ENCODE measurements at places on chromosomes 1 and 21.
A peak's percentile ranks its signal among the peaks of the same experiment; 100 is the strongest.

GRCh38 chr1:178532392-178532791 lies 19.5 kb downstream of the TEX35 start:
- DNase-seq: peak; percentile 65

- no peak for DNase-seq
Observed at GRCh38 chr1:107683683-107684082, 281.3 kb downstream of the VAV3 start.

- DNase-seq: no peak
Observed at GRCh38 chr1:1281533-1282321, 1.5 kb downstream of the SCNN1D start.

DNA sequence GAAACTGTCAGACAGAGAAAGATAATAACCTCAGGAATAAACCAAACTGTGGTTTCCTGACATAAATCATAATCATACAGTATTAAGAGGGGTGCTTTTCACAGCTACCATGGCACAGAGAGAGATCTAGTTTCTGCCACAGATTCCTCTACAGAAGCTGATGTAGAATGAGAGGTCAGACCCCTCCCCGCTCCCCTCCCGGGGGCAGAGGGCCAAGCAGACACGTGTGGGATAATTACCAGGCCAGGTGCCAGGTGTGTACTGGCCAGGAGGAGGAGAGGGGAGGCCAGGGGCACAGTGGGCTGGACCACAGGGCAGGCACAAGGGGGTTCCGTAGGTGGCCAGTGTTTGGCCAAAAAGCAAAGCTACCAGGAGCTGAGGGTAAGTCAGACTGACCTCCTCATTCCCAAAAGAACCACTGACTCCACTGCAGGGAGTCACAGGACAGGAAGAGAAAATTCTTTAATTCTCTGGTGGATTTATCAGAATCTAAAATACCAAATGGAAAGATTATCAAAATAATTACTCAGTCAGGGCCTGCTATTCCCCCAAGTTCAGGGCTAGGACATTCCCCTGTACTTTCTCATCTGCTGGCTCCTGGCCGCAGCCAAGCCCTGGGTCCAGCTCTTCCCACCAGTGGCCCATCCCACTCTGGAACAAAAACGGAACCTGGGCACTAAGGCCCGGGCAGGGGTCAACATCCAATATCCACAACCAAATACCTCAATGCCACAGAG lies 30.0 kb downstream of the C2CD2 start:
- no peak for DNase-seq

GRCh38 chr21:45393021-45393420 lies 11.9 kb upstream of the COL18A1 start:
- DNase-seq: peak; percentile 53

DNA sequence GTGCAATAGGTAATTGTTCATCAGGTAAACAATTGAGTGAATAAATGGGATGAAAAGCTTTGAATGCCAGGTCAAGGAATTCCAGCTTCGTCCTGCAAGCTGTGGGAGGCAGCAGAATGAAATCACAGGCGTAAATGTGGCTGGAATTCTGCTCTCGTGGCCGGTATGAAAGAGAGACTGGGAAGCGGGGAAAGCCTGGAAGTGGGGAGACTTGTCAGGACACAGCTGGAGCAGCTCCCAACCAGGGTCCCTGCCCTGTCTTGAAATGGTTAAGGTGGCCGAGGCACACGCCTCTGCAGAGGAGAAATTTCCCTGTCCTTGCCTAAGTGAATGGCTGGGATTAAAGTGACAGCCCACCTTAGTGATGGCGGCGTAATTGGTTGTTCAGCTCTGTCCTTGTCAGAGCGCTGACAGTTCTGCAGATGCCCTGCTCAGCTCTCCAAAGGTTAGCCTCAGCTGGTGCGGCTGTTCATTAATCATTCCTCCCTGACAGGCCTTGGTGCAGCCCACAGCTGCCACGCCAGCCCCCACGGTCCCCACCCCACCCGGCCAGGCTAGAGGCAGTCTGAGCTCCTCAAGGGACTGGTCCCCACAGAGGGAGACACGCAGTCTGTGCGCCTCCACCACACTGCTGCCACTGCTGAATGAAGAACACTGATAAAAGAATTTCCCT lies 398.3 kb upstream of the POU3F1 start:
- no peak for DNase-seq

- DNase-seq: peak; percentile 78
Observed at GRCh38 chr1:61081686-61082310, 563 bp upstream of the NFIA start.

DNA sequence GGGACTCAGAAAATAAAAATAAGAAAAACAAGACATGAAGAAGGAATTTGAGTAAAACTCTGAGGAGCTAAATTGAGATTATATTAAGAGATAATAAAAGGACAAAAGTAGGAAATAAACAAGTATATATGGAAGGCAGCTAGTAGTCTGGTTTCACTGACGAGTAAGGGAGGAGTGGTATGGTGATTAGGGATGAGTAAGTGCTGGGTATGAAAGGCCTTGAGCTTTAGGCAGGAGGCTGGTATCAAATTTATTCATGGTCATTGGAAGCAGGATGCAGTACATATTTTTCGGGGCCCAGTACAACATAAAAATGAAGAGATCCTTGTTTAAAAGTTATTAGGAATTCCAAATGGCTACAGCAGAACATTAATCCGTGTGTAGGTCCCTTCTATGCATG lies 789.7 kb upstream of the PRMT6 start:
- no peak for DNase-seq

DNA sequence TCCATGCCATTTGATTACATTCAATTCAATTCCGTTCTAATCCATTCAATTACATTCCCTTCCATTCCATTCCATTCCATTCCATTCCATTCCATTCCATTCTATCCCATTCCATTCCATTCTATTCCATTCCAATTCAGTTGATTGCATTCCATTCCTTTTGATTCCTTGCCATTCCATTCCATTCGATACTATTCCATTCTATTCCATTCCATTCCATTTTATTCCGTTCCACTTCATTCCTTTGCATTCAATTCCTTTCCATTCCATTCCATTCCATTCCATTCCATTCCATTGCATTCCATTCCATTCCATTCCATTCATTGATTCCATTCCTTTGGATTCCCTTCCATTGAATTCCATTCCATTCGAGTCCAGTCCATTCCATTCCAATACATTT lies 2574.0 kb upstream of the TPTE start:
- DNase-seq: no peak

- no peak for DNase-seq
Observed at GRCh38 chr1:9482816-9483572, 56.3 kb upstream of the SLC25A33 start.

DNA sequence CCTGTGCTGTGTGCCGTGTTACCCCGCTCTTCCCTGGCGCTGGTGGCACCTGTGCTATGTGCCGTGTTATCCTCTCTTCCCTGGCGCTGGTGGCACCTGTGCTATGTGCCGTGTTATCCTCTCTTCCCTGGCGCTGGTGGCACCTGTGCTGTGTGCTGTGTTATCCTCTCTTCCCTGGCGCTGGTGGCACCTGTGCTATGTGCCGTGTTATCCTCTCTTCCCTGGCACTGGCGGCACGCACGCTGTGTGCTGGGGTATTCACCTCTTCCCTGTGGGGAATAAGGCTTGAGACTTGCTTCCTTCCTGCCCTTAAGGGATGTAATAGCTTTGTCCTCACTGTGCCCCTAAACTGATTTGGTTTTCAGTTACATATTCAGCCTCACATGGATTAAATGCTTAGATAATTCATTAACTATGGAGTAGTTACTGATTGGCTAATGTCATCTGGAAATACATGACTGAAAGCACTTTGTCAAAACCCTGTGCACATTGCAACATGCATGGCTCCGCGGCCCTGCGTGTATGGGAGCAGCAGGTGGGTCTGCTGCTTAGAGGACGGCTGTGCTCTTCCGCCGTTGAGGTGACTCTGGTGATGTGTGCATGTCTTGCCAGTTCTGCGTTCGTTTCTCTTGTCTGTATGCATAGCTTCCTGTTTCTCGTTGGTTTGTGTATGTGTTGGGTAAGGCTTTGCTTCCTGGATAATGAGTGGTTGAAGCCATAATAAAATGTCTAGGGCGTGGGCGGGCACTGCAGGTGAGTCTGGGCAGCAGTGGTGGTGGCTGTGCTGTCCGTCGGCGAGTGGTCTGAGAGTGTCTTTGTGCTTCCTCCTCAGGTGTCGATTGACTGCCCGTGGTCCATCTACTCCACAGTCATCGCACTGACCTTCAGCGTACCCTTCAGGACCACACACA lies 17.9 kb upstream of the PWP2 start:
- peak; percentile 50 for DNase-seq

DNA sequence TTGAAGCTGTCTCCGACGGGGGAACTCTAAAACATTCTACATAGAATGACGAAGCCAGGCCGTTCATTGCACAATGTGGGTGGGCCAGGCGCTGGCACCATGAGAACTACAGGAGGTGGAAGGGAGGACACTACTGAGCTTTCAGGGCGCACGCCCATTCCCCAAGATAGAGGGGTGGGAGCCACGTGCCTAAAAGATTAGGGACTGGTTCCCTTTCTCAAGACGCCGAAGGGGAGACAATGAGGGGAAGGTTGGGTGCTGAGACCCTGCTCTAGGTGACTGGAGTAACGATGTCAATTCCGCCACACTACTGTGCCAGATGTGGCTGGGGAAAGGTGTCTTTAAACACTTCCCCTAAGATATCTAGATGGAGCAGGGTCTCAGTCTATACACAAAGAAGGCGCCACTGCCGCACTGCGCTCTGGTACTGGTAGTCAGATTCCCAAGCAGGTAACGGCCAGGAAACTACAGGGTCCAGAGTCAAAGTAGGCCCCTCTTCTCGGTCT lies 782 bp downstream of the CSDE1 start:
- DNase-seq: no peak

DNA sequence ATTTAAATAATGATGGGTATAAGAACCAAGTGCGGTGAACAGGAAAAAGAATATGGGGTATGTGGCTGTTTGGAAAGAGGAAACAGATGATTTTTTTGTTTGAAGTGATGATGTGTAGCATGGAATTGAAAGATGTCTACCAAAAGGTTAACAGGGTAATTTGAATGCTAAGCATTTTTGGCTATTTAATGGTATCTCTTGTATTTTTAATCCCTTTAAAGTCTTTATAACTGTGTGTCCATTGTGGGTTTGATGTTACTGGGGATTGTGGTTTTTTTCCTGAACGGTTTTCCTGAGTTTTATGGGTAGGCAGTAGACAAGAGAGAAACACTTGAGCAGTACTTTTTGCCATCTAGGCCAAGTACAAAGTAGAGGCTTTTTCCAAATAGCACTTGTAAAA lies 63.2 kb downstream of the PRDM2 start:
- no peak for DNase-seq

DNA sequence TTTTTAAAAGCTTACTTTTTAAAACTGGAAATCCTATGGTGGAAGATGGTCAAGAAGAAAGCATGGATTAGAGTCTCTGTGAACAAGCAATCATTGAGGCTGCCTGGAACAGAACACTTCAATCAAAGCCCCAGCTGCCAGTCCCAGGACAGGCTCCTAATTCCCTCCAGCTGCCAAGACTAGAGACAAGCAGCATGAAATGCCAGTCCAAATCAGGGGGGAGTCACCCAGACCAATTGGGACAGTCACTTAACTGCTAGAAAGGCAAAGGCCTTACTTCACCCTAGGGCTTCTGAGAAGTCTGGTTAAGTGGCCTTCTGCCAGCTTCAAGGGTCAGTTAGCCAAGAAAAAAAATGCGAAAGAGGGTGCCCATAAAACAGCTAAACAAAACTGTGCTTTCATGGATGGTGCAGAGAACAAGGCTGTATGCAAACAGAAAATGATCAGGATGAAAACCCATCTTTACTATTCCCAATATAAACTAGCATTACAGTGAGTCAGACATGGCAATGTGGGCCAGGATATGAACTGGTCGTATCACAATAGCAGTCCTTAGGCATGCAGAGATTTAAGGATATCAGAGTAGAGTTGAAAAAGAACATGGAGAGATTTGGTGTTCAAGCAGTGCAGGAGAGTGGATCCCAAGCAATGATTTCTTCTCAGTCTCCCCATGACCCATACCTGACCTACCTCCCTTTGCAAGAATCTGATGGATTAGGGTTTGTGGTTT lies 31.0 kb upstream of the MAN1A2 start:
- no peak for DNase-seq

DNA sequence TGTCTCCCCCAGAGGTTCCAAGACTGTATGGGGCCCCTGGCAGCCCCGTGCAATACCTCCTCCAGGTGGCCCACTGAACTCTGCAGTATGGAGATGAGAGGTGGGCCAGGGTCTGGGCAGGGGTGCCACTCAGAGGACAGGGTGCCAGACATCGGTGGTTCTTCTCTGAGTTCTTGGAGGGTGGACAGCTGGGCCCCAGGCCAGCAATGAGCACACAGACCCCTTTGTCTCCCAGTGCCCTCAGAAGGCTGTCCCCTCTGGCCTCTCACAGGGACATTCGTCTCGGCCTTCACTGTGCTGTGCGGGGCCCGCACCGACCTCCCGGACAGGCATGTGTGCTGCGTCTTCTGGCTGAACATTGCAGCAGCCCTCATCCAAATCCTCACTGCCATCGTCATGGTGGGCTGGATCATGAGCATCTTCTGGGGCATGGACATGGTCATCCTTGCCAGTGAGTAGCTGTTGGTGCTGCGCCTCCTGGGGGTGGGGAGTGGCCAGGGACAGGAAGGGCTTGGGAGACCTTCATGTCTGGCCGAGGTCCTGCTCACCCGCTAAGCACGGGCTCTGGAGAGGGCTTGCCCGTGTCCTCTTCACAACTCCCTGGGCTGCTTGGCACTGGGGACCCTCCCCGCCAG lies 48.1 kb downstream of the STUM start:
- no peak for DNase-seq

DNA sequence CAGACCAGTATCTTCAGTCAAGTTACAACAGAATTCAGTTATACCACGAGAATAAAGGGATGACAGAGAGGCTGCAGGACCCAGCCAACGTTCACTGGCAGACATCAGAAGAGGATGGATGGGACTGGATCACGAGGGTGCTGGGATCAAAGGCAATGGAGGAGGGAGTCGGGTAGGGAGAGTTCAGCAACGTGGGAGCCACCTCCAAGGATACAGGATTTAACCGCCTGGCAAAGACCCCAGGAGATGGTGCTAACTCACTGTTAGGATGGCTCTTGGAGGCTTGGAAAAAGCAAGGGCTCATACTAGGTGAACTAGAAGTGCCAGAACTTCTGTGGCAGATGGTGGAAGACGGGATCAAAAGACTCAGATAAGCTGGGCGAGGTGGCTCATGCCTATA lies 99.1 kb upstream of the DISP3 start:
- DNase-seq: no peak

- DNase-seq: no peak
Observed at GRCh38 chr1:155984341-155984740, 6.0 kb upstream of the ARHGEF2 start.

- DNase-seq: peak; percentile 45
Observed at GRCh38 chr1:11898831-11899467, 27.3 kb downstream of the KIAA2013 start.

DNA sequence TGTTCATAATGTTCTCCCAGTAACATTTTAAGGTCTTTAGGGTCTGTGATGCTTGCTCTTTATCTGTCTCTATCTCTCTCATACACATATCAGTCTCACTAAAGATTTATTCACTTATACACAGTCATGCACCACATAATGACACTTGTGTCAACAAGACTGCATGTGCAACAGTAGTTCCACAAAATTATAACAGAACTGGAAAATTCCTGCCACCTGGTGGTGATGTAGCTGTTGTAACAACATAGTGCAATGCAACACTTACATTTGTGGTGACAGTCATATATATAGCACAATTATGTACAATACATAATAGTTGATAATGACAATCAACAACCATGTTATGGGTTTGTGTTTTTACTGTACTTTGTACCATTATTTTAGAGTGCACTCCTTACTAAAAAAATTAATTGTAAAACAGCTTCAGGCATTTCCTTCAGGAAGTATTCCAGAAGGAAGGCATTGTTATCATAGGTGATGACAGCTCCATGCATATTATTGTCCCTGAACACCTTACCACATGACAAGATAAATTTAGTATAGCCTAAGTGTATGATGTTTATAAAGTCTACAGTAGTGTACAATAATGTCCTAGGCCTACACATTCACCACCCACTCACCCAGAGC lies 8.1 kb downstream of the TDRD5 start:
- DNase-seq: no peak
